ENCODE measurements at places on chromosomes 7 and 10. TPM values are rescaled to one million over a fixed set of nuclear protein-coding genes. Genes with fewer than 3 reads are reported as not detected.

GRCh38 chr10:123778719-123779517 lies 112.7 kb downstream of the CPXM2 start:
- no peak overlapping the region for H3K27ac ChIP-seq
- H3K4me1 ChIP-seq: peaks cover 2% of the 10 kb centered on the region
- no peaks in the 10 kb centered on the region for H3K27me3 ChIP-seq
- no peaks in the 10 kb centered on the region for H3K36me3 ChIP-seq

DNA sequence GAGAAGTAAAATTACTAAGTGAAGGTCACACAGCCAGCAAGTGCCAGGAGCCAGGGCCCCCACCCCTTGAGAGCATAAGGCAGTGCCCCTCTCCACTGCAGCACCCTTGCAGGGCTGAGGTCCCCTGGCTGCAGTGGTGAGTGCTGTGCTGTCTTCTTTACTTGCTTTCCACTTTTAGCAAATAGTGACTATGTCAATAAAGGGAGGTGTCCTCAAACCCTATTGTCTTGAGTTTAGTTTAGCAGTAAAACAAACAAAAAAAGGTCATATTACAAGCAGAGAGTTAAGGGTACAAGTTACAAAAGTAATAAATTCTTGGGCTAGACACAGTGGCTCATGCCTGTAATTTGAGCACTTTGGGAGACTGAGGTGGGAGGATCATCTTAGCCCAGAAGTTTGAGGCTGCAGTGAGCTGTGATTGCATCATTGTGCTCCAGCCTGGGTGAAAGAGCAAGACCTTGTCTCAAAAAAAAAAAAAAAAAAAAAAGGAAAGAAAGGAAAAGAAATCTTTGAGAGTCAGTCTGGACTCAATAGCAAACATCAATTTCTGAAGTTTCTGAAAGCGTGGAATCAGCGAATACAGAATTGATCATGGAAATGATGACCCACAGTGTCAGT lies 39.0 kb upstream of the KIF5B start:
- no peaks in the 10 kb centered on the region for H3K27me3 ChIP-seq
- H3K4me3 ChIP-seq: no peak overlapping the region
- no peak overlapping the region for H3K27ac ChIP-seq
- H3K4me1 ChIP-seq: no peaks in the 10 kb centered on the region

DNA sequence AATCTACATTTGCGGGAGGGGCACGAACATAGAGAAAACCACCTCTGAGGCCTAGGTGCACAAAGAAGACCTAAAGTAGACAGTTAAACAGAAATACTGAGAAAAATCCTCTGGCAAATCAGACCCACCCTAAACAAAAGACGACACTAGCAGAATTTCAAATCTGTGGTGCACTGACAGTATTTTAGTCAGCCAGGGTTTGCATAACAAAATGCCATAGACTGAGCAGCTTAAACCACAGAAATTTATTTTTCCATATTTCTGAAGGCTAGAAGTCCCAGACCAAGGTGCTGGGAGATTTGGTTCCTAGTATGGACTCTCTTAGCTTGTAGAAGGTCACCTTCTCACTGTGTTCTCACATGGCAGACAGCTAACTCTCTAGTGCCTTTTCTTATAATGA lies 26.3 kb downstream of the IPMK start:
- no peak for DNase-seq
- H3K4me1 ChIP-seq: no peaks in the 10 kb centered on the region
- no peaks in the 10 kb centered on the region for H3K27me3 ChIP-seq
- no peak overlapping the region for H3K4me3 ChIP-seq
- H3K36me3 ChIP-seq: peaks cover 6% of the 10 kb centered on the region

GRCh38 chr10:58107506-58107905 lies 160.2 kb downstream of the IPMK start:
- no peaks in the 10 kb centered on the region for H3K4me1 ChIP-seq
- H3K27ac ChIP-seq: no peak overlapping the region
- no peak for DNase-seq
- no peaks in the 10 kb centered on the region for H3K36me3 ChIP-seq
- no peak overlapping the region for H3K4me3 ChIP-seq

- no peaks in the 10 kb centered on the region for H3K4me1 ChIP-seq
- H3K27me3 ChIP-seq: no peaks in the 10 kb centered on the region
- H3K4me3 ChIP-seq: no peak overlapping the region
- no peak overlapping the region for H3K27ac ChIP-seq
These were observed 24.0 kb upstream of the EIF5AL1 start for GRCh38 chr10:79488336-79488735.

Gene MSMB
- total RNA-seq: not detected

Gene EFCAB10
- not detected for total RNA-seq
